Mesothelial cell of epicardium (in vitro differentiated cells): ENCODE measurements at places on chromosomes 12 and 14. TPM values are rescaled to one million over a fixed set of nuclear protein-coding genes. Genes with fewer than 3 reads are reported as not detected.

GRCh38 chr14:35298351-35298750 lies 6.2 kb downstream of the PSMA6 start:
- no peak for DNase-seq

- no peak for DNase-seq
Observed at GRCh38 chr12:110728628-110729027, 14.1 kb downstream of the PPP1CC start.

GRCh38 chr12:94874518-94875302 lies 128.8 kb downstream of the NDUFA12 start:
- no peak for DNase-seq

INHBC gene
- 0.24 to 0.32 TPM (median 0.31 TPM) in 3 replicates for total RNA-seq

YBX3 gene
- 147 to 163 TPM (median 150 TPM) in 3 replicates for total RNA-seq

GNB3 gene
- total RNA-seq, result 22.9 to 24.3 TPM (median 23.0 TPM) in 3 replicates

GRCh38 chr12:24721191-24721590 lies 227.7 kb downstream of the BCAT1 start:
- no peak for DNase-seq

- DNase-seq, result no peak
Observed at GRCh38 chr12:111066744-111067437, 146.5 kb upstream of the MYL2 start.

GRCh38 chr14:64929014-64929359 lies 13.6 kb downstream of the GPX2 start:
- no peak for DNase-seq
